Testis (tissue), 5 donors: ENCODE measurements at places on chromosomes 16 and 17. TPM values are rescaled to one million over a fixed set of nuclear protein-coding genes. Genes with fewer than 3 reads are reported as not detected.

GRCh38 chr17:12222392-12222791, 201.7 kb downstream of the MAP2K4 start:
- DNase-seq = no peak

- DNase-seq = no peak
Observed at GRCh38 chr17:37750768-37751475, 6.1 kb upstream of the HNF1B start.

DNA sequence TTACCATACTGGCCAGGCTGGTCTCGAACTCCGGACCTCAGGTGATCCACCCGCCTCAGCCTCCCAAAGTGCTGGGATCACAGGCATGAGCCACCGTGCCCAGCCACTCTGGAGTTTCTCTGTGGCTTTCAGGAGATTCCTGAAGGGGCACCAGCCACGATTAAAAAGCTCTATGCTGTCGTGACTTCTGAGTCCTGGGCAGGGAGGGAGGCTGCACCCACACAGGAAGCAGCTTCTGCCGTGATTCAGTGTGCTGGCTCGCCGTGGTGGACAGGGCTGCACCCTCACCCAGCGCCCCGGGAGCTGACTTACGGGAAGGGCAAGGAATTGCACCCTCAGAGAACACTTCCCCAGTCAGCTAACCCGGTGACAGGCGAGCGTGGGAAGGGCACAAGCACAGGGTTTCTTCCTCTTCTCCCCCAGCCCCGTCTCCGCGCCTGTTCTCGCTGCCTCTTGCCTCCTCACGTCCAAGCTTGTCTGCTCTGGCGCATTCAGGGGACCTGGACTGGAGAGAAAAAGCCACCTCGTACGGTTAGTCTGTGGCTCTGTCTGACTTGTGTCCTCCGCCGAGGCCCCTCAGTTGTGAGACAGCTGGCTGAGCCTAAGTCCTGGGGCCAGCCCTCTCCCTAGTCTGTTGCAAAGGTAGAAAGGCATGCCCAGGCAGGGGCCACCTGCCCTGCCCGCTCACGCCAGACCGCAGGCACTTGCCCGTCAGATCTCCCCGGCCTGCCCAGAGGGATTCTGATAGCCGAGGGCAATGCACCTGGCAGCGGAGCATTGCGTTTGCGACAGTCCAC, 145.0 kb downstream of the SEC14L1 start:
- DNase-seq = no peak

DNA sequence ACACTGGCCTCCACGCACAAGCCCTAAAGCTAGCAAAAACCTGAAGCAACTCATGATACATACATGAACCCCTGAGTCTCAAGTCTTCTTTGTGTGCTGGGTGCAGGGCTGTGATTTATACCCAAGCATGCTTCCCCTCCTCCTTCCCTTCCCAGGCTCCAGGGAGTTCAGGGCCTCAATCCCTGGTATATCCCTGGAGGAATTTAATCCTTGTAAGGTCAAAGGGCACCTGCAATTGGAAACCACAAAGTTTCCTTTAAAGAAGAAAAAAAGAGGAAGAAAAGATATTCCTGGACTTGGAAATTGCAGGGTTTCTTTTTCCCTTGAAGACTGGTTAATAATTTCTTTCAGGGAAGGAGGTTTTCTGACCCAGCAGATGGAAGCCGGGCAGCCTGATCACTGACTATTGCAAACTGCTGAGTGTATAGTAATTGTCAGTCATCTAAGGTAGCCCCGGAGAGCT, 182.3 kb downstream of the AATF start:
- no peak for DNase-seq

DNA sequence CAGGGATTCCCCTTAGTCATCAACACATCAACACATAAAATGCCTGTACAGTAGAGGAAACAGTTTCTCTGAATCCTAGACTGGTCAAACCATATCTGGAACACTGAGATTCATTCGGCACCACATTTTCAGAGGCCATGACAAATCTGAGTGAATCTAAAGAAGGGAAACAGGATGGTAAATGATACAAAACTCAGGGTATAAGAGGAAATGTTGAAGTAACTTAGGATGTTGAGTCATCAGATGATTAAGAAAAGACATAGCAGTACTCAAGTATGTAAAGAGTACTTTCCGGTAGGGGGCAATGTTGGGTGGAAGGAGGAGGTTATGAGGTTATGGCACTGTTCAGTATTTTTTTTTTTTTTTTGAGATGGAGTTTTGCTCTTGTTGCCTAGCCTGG, 358.5 kb upstream of the PMFBP1 start:
- no peak for DNase-seq

DNA sequence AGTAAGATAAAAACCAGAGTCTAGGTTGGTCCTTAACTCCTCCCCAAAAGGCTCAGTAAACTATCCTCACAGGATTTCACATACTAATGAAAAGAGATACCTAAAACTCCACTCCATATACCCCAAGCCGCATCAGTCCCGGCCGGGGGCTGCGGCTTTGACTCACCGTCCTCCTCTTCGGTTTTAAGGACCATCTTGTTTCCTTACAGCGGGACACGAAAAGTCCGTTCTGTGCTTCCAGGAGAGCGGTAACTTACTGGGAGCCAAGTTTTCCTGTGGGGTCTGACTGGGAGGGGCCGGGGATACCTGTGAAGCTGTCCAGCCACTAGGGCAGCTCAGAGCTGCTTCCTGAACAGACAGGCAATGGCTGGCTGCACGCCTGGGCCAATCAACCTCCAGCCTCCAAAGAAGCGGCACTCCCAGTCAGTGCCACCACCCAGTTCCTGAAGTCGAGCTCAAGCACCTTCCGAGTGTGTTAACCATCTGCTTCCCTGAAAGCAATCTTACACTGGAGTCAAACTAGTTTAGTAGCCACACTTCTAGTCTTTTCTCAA, 45.5 kb downstream of the CYTH1 start:
- DNase-seq = peak; percentile 51

C17orf50 gene
- 102 TPM for total RNA-seq

ABI3 gene
- total RNA-seq = 0.87 TPM

FBXW10B gene
- 20.5 TPM for total RNA-seq

CTRB2 gene
- 0.63 TPM for total RNA-seq

TAC4 gene
- not detected for total RNA-seq
